Mesendoderm (in vitro differentiated cells): ENCODE measurements at places on chromosomes 16 and 17.

GRCh38 chr17:78818152-78818846, 22.3 kb downstream of the USP36 start:
- no peak for DNase-seq

- peak; percentile 48 for DNase-seq
These were observed 196.4 kb upstream of the IRX3 start for GRCh38 chr16:54482892-54483574.

DNA sequence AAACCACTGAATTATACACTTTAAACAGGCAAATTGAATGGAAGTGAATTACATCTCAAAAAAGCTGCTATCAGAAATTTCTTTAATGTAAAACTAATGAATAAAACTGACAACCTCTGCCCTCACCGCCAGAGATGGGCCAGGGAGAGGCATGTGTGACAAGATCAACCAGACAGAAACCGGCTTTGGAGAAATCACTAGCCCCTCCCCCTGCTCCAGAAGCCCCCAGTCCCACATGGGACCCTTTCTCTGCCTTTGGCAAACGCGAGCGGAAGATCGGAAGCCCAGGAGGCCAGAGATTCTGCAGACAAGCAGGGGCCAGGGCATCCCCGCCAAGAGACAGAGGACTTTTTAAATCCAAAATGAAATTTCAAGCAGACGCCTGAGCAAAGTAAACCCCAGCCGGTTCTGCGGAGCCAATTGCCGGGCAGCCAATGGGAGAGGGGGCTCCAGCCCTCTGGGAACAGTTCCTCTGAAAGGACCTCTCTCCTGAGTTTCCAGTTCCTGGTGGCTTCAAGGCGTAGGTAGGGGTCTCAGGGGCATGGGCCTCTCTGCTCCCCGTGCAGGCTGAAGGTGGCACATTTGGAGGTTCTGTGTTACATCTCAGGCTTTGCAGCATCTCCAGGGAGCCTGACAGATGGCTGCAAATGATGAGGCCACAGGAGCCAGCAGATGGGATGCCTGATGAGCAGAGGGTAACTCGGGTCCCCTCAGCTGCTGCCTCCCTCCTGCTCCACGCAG, 118.1 kb downstream of the GSG1L start:
- no peak for DNase-seq

GRCh38 chr17:40317345-40317873, 8.4 kb downstream of the RARA start:
- peak; percentile 86 for DNase-seq

- DNase-seq, result no peak
These were observed 154.8 kb downstream of the XYLT1 start for GRCh38 chr16:17316005-17316404.

DNA sequence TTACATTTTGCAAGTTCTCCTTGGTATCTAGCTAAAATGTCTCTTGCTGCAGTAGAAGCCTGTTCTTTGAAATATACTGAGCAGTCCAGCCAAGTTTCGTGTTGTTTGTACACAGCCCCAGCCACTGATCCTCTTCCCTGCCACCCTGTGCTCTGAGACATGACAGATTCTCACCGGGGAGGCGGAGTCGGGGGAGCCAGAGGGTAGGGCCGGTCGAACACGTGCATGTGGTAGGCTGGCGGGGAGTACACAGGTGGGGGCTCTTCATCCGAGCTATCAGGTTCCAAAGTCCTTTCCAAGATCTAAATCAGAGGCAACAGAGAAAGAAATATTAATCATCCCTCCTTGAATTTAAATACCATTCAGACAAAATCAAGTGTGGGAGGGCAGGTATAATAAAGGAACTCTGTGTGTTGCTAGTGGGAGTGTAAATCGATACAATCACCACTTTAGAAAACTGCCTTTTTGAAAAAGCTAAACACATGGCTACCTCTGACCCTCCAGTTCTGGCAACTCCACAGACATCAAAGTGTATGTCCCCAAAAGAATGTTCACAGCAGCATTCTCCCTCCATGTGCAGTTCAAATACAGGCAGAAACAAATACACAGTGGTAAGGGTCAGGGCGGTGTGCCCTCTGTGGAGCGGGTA, 29.7 kb upstream of the MRPS23 start:
- DNase-seq, result no peak

DNA sequence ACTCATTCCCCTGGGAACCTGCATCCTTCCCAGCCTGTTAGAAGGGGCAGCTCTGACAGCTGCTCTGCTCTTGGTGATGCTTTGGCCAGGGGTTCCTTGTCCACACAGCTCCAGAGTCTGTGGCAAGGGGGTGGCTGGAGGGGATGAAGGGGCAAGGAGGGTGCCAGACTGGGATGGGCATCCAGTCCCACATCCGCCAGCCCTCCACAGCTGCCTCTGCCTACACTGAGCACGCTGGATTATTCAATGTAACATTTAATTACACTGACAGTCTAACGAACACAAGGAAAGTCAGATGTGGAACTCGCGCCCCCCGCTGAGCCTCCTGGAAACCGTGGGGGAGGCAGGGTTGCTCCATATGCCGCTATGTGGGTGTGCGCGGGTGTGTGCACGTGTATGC, 101.1 kb downstream of the C16orf78 start:
- DNase-seq, result no peak

DNA sequence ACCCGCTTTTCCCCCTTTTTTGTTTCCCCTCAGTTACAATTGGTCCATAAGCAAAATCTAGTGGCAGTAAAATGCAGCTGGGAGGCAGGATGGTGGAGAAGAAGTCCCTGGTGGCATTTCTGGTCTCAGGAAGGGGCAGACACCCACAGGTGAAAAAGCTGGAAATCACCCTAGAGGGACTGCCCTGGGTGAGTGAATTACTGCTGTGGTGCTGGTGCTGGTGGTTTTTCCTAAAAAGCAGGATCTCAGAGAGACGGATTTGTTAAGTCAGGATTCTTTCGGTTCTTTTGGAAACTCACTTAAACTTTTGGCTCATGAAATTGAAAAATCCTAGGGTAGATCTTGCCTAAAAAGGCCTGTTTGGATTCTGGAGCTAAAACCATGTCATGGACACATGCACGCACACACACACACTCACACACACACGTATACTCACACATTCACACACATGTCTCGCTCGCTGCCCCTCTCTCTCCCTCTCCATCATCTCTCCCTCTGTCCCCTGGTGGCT, 65.8 kb downstream of the NKD1 start:
- DNase-seq, result no peak

- DNase-seq, result peak; percentile 74
These were observed 13.4 kb downstream of the HSPB9 start for GRCh38 chr17:42135664-42136653.

- no peak for DNase-seq
These were observed 31.2 kb upstream of the TENT4B start for GRCh38 chr16:50121721-50122445.

DNA sequence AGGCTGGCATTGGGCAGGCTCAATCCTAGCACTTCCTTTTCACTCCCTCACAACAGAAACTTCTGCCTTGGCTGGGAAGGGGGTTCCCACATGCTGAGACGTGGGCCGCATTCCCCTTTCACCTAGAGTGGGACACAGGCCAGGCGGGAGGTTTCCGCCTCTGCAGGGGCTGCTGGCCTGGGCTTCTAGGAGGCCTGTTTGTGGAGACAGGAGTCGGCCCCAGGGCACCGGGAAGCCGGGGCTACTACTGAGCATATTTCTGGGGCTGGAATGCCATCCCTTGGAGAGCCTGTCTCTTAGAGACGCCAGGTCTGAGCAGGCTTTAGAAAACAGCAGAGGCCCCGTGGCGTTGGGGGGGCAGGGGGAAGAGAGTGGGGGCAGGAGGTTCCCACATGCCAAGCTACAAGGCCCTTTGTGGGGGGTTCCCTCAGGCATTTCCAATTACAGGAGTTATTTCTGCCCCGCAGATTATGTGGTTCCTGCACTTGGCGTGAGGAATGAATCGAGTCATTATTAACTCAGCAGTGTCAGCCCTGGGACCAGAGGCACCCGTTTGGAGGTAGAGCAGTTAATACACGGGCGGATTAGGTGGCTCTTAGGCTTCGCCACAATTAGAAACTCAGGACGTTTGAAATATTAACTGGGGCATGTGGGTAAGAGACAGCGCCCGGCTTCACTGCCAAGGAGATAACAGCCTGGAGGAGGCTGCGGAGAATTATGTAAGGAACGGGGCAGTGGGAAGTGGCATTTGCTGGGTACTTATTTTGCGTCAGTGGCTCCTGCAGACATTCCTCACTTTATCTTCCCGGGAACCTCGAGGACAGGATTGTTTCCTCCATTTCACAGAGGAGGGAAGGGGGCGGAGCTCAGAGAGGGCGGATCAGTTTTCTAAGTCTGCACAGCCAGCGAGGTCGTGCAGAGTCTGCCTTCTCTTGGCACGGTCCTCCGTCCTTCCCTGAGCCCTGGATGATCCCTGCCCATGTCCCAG, 162.5 kb downstream of the MAF start:
- DNase-seq, result peak; percentile 57

DNA sequence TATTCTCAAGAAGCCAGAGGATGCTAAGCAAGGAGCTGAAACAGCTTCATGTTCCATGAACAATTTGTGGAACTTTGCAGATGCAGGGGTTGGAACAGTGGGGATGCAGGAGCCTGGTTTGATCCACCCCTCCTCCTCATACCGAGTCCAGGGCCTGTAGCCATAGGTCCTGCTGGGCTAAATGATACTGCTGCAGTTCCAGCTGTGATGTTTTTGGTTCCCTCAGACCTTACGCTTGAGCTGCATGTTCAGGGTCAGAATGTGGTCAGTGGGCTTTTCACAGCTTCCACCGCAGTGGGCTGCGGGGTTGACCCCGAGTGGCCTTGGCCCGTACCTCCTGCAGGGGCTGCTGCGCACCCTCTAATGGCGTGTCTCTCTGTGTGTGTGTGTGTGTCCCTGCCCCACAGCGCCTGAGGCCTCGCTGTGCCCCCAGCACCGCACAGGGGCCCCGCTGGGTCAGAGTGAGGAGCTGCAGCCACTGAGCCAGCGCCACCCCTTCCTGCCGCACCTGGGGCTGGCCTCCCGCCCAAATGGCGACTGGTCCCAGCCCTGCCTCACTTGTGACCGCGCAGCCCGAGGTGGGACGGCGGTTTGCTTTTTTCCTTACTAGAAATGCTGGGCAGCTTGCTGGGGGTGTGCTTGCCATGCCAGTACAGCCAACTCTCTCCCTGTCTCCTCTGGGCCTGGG, 48.2 kb downstream of the EPN2 start:
- no peak for DNase-seq

DNA sequence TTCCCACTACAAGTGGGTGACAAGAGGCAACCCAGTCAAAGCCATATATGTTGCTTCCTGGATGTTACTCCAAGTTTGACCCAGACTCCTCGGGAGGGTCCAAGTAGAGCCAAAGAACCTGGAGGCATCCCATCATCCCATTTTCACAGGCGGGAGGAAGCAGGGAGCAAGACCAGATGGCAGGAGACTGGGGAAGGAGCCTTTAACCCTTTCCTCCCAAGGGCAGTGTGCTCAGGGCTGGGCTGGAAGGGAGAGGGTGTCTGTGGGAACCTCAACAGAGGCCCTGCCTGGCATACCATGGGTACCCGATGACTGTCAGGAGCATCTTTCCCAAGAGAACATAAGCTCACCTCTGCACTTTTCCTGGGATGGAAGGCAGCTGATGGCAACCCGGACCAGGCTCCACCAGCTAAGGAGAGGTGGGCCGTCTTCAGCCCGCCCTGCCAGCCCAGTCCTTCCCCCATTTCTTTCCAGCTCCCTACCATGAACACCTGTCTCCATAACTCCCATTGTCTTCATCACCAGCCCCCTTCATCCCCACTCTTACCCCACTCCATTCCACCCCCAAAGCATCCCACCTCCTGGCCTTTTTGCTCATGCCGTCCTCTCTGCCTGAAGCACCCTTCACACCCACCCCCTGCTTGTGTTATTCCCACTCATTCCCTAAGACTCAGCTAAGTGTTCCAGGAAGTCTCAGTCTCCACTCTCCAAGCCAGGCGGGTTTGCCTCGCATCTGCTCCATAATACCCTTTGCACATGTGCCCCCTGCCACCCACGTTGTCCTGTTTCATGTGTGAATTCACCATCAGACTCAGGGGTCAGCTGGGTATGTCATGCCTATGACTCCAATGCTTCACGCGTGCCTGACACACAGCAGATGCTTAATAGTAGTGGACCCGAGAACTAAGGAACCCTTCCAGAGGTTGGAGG, 5.9 kb upstream of the SLC16A5 start:
- DNase-seq, result no peak

GRCh38 chr16:48537275-48537674, 72.7 kb downstream of the N4BP1 start:
- DNase-seq, result no peak

DNA sequence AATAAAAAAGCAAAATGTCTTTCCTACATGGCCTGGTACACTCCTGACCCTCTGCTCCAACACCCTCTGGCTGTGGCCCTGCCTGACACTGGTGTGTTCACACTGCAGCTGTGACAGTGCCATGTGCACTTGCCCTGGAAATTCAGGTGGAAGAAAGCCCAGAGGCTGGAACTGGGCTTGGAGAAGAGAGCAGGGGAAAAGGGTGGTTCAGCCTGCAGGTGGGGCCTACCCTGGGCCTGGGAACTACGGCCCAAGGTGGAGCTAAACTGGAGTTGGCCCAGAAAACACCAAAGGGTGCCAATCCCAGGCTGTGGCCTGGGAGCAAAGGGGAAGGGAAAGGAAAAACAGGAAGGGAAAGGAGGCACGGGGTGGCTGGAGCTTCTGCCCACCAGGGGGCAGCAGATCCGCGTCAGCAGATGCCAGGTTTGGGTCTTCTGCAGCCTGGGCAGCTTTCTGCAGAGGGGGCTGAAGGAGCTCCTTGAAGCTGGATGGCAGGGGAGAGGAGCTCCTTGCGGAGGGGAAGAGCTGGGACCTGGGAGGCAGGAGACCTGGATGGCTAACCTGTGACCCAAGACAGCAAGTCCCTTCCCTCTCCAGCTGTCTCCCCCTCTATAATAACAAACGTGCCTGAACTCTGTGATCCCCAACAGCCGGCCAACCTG, 15.4 kb upstream of the CTCF start:
- DNase-seq, result peak; percentile 86

GRCh38 chr16:51159296-51159695, 8.2 kb upstream of the SALL1 start:
- no peak for DNase-seq

- no peak for DNase-seq
These were observed 11.4 kb upstream of the CENPV start for GRCh38 chr17:16364625-16365024.

GRCh38 chr16:28100810-28101532, 37.5 kb upstream of the GSG1L start:
- no peak for DNase-seq

DNA sequence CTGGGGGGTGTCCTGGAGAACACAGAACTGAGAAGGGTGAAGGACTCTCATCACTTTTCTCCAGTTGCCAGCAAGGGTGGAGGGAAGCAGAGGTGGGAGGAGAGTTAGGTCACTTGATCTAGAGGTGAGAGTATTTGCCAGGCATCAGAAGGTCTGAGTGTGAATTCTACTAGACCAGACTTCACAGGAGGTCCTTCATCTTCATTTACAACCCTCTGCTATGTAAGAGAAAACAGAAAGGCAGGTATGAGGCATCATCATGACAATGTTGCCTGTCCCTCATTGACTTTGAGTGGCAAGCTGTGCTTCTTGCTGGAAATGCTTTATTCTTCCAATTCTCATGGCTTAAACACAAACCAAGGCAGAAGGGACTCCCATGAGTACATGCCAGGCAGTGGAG, 45.9 kb upstream of the B4GALNT2 start:
- peak; percentile 42 for DNase-seq

DNA sequence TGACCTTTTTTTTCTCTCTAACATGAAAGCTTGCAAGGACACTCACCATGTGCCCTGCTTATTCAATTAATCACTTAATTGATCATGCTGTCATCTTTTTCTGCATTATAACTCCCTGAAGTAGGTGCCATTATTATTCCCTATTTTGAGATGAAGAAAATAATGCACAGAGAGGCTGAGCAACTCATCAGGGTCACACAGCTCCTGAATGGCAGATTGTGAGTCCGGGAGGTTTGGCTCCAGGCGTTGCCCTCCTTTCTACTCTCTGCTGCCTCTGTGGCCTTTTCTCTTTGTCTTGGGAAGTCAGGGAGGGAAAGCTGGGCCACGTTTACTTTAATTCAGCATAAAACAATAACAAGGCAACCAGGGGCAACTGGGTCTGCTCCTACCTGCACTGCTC, 17.2 kb upstream of the N4BP1 start:
- no peak for DNase-seq
